NCI-H187 (cell line): ENCODE measurements at places on chromosomes 4 and X.

GRCh38 chr4:128517739-128518510 lies 230.3 kb upstream of the PGRMC2 start:
- no peak for DNase-seq

DNA sequence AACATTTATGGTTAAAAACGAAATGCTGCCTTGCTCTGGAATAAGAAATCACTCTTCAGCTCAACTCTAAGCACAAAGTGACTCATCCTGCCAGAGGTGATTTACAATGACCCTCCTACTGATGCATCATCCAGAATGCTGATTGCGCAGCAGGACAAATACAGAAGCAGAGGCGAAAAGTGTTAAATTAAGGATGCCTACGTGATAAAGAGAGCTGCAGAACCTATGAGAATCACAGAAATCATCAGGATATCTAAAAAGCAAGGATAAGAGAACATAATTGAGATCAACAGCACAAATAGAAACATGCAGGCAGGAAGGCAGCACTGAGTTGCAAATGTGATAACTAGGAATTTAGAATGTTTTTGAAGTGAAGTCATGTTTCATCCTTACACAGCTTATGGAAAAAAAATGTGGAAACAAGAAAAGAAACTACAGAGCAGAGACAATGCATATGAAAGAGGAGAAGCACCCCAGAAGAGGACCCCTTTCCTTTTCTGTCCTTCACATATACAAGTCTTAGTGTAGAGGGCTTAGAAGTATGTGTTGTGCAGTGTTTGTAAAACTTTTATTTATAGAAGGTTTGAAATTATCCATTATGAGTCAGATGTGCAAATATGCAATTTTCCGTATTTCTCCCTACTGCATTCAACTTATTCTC lies 188.4 kb downstream of the SLC7A11 start:
- DNase-seq, result no peak

- no peak for DNase-seq
These were observed 54.0 kb downstream of the KLHL8 start for GRCh38 chr4:87166296-87166854.

- DNase-seq, result no peak
These were observed 24.1 kb downstream of the FGFRL1 start for GRCh38 chr4:1035510-1035909.

- DNase-seq, result no peak
These were observed 101.1 kb upstream of the SHISA3 start for GRCh38 chr4:42296196-42296595.

GRCh38 chrX:74162199-74162598 lies 141.8 kb upstream of the ZCCHC13 start:
- DNase-seq, result no peak

DNA sequence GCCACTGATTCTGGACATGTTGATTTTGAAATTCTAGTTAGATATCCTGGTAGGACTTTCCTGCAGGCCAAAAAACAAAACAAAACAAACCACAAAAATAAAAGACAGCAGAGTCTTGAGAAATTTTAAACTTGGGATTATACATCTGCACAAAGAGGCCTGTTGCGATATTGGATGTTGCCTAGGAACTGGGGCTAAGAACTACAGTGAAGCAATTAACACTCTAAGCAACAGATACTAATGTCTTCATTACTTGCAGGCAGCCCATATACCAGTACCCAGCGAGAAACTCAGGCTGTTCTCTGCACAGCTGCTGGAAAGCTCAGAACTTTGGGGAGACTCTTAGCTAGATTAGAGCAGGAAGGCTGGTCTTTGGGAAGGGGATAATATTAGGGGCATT lies 69.1 kb upstream of the SCOC start:
- no peak for DNase-seq

- DNase-seq, result no peak
These were observed 85.0 kb downstream of the RCHY1 start for GRCh38 chr4:75429208-75429607.

- DNase-seq, result no peak
These were observed 2.7 kb upstream of the NALF2 start for GRCh38 chrX:69501429-69501828.

DNA sequence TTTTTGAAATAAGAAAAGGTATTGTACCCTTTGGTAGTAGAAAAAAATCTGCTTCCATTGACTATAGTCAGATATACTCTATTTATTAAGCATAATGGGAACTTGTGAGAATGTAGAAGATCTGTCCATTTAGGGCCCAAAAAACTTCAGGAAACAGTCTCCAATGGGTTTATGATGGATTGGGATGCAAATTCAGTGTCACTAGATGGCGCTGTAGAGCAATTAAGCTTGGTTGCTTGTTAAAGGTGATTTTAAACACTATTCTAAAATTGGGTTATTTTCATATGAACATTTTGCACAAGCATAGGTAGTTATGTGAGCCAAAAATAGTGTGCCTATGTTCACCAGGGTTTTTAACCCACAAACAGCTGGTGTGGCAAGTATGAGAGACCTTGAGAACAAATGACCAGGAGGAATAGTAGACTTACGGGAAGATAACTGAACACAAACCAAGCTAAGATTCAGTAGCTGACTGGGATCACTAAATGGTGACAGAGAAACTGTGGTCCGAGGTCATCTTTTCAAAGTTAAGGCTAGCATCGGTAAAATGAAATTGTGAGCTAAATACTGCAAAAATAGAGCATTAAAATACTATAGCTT lies 80.3 kb upstream of the LSM6 start:
- DNase-seq, result no peak

DNA sequence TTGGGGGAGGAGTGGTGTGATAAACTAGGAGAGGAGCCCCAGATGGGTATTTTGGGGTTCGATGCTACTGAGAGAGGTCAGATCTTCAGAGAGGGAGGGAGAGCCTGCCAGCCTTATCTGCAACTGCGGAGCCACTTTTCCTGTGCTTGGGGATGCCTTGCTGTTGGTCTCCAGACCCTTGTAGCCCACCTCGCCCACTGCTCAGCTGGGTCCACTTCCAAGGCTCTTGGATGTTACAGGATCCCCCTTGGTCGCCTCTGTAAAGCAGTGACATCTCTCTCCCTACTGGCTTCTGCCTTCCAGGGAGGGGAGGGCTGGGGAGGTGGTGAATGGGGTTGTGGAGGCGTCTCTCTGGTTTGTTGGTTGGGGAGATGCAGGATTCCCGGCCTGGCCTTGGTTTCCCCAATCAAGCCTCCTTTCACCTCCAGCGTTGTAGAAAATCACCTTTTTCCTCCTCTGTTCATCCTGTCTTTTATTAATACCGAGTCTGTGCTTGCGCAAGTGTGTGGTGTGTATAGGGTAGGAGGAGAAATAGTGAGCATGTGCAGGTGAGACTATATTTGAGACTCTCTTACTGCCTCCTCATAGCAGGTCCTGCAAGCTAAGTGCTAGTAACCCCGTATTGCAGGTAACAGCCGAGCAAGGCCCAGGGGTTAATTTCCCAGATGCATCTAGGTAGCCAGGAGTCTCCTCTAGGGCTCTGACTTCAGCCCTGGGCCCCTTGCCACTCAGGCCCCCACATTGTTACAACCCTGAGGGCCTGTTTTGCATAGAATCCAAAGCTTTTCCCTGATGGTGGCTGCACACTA lies 337.4 kb downstream of the ARHGAP10 start:
- no peak for DNase-seq

DNA sequence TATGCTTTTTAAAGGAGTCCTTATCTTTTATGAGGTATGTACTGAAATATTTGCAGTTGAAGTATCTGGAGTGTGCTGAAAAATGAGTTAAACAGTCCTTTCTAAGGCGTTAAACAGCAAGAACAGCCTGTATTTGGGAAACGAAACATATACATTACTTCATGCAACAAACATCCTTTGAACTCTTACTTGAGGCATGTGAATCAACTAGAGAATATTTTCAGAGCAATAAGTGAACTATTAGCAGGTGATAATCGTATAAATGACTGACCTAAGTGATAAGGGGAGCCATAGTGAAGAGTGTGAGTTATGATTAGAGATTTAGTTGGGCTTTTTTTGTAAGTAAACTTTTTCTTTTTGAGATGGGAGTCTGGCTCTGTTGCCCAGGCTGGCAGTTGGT lies 45.9 kb upstream of the RHOH start:
- DNase-seq, result no peak

- no peak for DNase-seq
These were observed 100.2 kb downstream of the PDLIM5 start for GRCh38 chr4:94551643-94552564.

- no peak for DNase-seq
These were observed 5.6 kb downstream of the CXCL9 start for GRCh38 chr4:76001700-76002099.

- no peak for DNase-seq
These were observed 14.3 kb downstream of the TEC start for GRCh38 chr4:48255072-48255958.

DNA sequence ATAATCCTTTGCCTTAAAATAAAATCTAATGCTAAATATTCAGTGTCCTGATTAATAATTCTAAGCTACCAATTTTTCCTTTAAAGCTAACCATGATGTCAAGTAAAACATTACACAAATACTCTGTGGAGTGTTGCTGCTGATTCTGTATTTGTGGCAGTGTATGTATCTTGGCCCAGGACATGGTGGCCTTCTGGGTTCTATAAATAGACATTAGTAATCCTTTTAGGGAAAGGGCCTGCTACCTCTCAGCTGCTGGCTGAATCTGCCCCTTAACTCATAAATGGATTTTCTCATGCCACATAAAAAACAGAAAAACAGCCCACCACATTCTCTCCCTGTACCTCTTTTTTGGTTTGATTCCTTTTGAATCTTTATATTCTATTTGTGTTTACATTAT lies 1.2 kb upstream of the XK start:
- no peak for DNase-seq

DNA sequence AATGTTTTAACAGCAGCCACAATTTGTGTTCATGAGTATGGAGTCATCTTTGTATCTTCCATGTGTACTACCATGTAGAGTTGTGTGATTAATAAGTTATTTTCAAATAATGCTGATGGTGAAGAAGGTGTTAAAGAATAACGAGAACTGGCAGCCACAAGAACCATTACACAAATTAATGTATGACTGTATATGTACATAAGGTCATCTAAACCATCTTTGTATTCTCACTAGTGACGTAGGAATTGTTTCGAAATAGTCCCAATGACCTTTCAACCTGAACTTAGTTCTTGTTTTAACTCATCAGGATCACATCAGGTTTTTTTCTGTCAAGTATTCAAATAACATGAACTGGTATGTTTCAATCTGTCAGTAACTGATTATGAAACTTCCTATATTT lies 48.3 kb upstream of the NOCT start:
- no peak for DNase-seq

DNA sequence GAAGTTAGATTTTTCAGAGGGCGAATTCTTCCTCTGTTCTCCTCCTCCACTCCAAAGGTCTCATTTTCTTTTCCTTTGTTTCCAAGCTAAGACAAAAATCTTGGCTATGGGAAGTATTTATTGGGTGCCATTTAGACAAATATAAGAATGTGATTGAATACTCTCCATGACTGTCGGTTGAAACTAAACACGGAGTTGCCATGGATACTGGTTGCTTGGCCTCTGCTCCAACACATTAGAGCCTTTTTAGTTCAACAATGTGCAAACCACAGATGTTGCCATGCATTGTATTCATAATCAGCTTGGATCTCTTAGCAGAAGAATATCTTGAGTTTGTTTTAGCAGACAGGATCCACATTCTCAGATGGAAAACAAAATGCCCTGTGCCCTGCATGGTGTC lies 366.5 kb upstream of the LCORL start:
- no peak for DNase-seq

- no peak for DNase-seq
These were observed 170.1 kb downstream of the WDFY3 start for GRCh38 chr4:84796394-84796793.

DNA sequence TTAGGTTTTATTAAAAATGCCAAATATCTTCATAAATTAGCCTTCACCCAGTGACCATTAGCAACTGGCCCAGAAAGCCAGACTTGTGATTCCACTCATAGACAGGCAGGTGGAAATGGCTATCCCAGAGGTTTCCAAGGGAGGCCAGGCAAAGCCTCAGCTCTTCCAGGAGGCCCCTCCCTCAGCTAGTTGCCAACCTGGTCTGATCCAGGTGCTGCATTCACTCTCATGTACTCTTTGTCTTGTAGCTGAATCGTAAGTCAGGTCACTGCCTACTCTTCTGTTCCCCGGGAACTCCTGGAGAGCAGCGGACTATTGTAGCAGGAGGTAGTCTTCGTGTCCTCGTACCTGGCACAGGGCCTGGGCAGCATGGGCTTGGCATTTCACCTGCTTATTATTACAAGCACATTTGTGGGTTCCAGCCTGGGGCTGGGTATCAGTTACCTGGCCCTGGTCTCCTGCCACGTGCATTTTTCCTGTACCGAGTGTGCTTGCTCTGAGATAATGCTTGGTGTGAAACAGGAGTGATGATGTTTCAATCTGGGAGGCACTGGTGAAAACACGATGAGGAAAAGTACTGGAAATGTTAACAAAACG lies 101.6 kb downstream of the FAM193A start:
- DNase-seq, result no peak

DNA sequence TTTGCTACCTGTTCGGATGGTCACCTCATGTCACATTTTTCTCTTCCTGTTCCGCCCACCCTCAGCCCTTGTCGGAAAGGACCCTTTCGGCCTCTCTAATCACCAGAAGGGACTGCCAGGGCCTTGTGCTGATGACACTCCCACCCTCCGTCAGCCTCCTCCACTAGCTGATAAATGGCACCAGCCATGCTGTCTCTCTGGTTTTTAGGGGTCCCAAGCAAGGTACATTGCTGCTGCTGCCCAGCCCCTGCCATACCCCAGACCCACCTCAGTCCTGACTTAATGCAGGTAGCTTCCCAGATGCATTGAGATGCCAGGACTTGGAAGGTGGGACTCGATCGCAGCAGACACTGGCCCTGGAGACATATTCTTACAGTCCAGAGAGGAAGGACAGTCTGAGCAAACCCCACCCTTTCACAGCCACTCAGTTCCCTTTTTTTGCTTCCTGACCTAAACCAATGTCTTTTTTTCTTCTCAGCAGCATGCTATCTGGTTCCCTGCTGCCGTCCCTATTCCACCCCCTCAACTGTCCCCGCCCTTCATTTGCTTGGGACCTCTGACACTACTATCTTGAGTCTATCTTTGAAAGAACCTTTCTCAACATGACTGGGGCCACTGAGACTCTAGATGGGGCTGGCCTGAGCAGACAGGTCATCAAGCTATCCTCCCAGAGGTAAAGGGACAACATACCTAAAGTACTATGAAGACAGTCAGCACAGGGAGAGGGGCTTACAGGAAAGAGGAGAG lies at the start of gene BTK:
TSS of gene BTK (minus strand) at position 397 of the 747 bp plus-strand sequence. CDS start 10,907 bp downstream, outside the sequence.
- DNase-seq, result no peak

DNA sequence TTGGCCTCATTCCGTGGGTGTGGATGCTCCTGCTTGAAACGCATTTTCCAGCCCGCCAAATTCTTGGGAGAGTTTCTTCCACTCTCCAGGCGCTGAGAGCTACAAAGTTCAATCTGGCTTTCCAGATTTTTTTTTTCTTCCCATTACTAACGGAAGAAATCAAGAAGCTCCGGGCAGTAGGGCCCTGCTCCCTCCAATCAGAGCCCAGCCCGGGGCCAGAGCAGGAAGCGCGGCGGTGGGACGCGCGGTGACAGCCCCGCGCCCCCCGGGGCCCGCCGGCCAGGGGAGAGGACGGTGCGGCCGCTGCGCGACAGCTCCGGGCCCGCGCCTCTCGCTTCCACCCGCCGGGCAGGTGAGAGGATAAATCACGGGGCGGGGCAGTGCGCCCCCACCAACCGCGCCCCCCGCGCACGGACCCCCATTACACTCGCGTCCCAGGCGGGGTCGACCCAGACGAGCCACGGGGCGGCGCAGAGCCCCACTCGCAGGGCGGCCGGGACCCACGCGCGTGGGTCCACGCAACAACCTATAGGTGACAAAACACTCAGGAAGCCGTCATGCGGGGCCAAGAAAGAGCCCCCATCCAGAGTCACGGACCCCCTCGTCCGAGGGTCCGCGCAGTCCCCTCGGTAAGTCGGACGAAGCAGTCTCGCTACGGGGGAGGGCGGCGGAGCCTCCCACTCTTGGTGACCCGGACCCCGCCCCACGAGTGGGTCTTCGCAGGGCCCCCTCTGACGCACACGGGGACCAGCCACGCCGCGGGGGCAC lies 868 bp downstream of the AFAP1 start:
- no peak for DNase-seq
